ENCODE measurements at places on chromosomes 1 and 21. TPM values are rescaled to one million over a fixed set of nuclear protein-coding genes. Genes with fewer than 3 reads are reported as not detected.

KRTAP25-1 gene
- not detected for polyA plus RNA-seq

C21orf58 gene
- polyA plus RNA-seq: 22.1 TPM

- DNase-seq: no peak
These were observed 21.0 kb downstream of the KIF21B start for GRCh38 chr1:201002510-201002909.

CR2 gene
- 0.68 TPM for polyA plus RNA-seq

GRCh38 chr1:35531368-35531767, 25.8 kb downstream of the KIAA0319L start:
- DNase-seq: no peak

DNA sequence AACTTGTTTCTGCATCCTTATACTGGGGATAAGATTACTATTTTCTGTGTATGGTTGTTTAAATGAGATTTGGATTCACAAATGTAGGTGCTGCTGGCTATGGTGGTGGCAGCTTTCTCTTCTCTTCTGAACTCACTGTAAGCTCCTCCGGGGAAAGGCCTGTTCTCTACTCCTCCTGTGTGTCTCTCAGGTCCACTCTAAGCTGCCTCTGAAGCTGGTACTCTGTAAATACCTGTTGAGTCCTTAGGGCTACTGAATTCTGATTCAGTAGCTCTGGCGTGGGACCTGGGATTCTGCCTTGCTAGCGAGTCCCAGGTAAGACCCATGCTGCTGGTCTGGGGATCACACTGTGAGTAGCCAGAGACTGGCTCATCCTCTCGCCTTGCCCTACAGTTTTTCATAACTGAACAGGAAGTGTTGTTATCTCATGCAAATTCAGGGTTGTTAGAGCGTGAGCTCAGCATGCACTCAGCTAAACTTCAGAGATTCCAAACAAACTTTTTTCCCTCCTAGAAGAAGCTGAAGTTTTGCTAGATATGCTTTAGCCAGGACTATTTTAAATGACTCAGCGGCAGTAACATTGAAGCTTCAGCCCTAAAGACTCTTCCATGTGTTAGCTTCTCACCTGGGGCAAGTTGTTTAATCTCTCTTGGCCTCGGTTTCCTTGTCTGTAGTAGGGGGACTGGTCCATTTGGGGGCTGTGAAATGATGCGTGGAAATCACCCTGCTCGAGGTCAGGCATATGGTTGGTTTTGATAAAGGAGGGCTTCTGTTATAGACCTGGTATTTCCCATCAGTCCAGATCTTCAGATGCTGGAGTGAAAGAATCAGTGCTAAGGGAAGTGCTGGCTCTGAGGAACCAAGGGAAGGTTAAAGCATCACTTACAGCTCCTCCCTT, 271.5 kb upstream of the TMEM51 start:
- no peak for DNase-seq

ATF3 gene
- polyA plus RNA-seq: 46.3 TPM

DNA sequence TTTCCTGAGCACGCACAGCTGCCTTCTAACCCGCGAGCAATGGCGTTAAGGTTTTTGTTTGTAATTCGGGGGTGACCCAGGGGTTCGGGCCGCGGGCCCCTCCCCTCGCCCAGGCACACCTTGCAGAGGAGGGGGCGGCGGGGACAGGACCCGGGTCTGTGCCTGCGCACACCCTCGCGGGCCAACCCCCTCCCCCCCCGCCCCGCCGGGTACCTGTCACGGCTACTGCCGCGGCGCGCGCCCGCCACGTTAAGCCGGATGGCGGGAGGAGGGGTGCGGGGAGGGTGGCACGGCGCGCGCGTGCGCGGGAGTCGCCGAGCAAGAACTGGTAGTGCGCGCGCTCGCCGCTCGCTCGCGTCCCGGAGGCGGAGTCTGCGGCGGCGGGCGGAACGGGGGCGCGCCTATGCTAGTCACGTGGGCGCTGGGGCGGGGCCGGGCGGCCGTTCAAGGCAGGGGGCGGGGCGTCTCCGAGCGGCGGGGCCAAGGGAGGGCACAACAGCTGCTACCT, at the start of gene TPTE:
TSS of gene TPTE (plus strand) at position 493 of the 508 bp plus-strand sequence. CDS start 17,141 bp downstream, outside the sequence.
- no peak for DNase-seq

DNA sequence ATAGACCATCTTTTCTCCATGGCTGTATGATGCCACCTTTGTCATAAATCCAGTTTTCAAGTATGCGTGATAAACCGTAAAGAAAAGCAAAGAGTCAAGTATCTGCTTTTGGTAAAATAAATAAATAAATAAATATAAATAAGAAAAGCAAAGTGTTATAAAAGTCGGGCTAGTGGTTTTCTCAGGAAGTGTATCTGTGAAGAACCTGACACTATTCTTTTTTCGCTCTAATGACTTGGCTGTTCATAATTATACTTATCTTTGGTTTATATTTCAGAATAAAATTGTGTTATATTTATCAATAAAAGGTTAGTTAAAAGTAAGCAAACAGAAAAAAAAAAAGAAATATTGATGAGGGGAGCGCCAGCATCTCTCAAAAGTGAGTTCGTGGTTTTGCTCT, 594 bp upstream of the EXO5 start:
- no peak for DNase-seq

- DNase-seq: no peak
These were observed 18.0 kb upstream of the ETV3L start for GRCh38 chr1:157117527-157118057.

GRCh38 chr21:39650801-39651200, 38.1 kb downstream of the B3GALT5 start:
- DNase-seq: no peak

DNA sequence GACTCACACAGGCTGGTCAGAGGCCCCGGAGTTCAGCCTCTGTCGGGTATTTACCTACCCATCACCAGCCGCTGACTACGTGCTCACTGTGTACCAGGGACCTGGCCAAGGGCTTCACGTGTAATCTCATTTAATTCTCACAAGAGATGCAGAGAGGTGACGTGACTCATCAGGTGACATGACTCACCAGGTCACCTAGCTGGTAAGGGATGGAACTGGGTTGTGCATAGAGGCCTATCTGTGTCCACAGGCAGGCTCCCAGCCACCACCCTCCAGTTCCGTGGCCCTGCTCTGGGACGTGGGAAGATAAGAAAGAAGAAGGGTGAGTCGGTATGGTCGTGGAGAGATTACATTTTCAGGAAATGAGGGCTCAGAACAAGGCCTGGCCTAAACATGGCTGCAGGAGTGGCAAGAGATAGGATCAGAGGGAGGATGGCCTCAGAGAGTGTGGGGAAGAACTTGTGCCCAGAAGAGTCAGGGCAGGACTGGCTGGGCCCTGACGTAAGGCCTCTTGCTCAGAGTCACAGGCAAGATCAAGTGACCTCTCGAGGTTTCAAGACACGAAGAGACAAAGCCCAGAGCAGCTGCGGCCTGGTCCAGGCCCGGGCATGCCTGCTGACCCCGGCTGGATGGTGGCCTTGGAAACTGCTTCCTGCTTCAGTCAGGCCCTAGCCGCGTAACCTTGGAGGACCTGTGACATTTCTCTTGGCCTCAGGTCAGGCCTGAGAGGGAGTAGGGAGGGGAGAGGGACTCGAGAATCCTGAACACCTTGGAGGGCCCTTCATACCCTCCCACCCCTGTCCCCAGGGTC, 52.7 kb upstream of the WASF2 start:
- DNase-seq: no peak

RCSD1 gene
- 13.1 TPM for polyA plus RNA-seq

- no peak for DNase-seq
These were observed 40.6 kb downstream of the ZBTB17 start for GRCh38 chr1:15935056-15935950.

GJA8 gene
- 0.17 TPM for polyA plus RNA-seq

- DNase-seq: no peak
These were observed 180.0 kb upstream of the KCND3 start for GRCh38 chr1:112169517-112169916.

DNA sequence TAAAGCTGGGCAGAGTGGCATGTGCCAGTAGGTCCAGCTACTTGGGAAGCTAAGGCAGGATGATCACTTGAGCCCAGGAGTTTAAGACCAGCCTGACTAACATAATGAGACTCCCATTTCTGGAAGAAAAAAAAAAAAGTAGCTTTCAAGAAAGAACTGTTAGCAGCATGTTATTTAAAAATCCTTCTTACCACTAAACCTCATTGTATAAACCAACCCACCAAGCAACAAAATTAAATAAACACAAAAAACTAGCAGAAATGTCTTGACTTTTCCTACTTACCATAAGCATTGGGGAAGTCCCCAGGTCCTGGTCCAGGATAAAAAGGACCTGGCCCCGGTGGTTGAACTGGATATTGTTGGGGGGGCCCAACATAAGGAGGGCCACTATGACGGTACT, 192.9 kb upstream of the HP1BP3 start:
- no peak for DNase-seq

FMO1 gene
- polyA plus RNA-seq: 197 TPM

C4BPA gene
- 0.62 TPM for polyA plus RNA-seq

DNA sequence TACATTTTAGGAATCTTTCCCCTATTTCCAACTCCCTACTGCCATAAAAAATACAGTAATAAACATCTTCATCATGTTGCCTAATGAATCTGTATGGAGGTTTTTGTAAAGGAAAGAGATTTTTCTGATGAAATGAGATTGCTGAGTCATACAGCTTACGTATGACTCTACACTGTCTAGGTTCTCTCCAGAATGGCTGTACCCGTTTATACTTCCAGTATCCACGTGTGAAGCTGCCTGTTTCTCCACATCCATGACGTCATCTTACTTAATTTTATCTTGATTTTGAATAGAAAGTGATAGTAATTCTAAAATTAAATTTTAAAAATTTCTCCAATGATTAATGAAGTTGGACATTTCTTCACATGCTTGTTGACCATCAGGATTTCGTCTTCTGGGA, 103.7 kb downstream of the COQ8A start:
- DNase-seq: no peak

- no peak for DNase-seq
These were observed 22.4 kb downstream of the ARMH1 start for GRCh38 chr1:44696789-44697345.

ELF3 gene
- 117 TPM for polyA plus RNA-seq

ZDHHC18 gene
- polyA plus RNA-seq: 21.3 TPM

PADI2 gene
- 2.8 TPM for polyA plus RNA-seq

CTSS gene
- polyA plus RNA-seq: 14.7 TPM

DNA sequence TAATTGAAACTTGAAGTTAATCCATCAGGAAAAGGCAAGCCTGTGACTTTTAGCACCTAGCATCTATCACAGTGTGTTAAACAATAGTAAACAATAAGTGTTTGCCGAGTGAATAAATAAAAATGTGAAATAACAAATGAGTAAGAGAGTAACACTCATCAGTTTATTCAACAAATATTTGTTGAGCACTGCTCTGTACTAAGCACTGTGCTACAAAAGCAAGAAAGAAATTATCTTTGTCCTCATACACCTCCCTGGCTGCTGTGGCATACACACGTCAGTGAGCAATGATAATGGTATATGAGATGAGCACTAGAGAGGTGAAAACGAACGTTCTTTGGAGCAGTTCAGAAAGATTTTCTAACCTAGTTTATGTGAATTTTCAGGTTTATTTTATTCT, 295.0 kb upstream of the LRRC7 start:
- DNase-seq: no peak

GRCh38 chr1:17020502-17020901, 8.8 kb upstream of the ATP13A2 start:
- no peak for DNase-seq

GRCh38 chr1:245173446-245174211, 18.8 kb downstream of the KIF26B start:
- DNase-seq: no peak

GRCh38 chr21:18602711-18603110, 199.1 kb upstream of the TMPRSS15 start:
- no peak for DNase-seq

AXDND1 gene
- polyA plus RNA-seq: 27.1 TPM

LRRC40 gene
- polyA plus RNA-seq: 29.1 TPM

GRCh38 chr1:156838972-156839371, 19.9 kb downstream of the INSRR start:
- no peak for DNase-seq

BEND5 gene
- polyA plus RNA-seq: 27.7 TPM

GRCh38 chr1:210057593-210057992, 119.6 kb downstream of the SYT14 start:
- DNase-seq: no peak

GRCh38 chr1:205715628-205716027, 34.4 kb downstream of the NUCKS1 start:
- no peak for DNase-seq

- DNase-seq: no peak
These were observed 25.0 kb upstream of the TSPAN2 start for GRCh38 chr1:115114308-115114707.

DNA sequence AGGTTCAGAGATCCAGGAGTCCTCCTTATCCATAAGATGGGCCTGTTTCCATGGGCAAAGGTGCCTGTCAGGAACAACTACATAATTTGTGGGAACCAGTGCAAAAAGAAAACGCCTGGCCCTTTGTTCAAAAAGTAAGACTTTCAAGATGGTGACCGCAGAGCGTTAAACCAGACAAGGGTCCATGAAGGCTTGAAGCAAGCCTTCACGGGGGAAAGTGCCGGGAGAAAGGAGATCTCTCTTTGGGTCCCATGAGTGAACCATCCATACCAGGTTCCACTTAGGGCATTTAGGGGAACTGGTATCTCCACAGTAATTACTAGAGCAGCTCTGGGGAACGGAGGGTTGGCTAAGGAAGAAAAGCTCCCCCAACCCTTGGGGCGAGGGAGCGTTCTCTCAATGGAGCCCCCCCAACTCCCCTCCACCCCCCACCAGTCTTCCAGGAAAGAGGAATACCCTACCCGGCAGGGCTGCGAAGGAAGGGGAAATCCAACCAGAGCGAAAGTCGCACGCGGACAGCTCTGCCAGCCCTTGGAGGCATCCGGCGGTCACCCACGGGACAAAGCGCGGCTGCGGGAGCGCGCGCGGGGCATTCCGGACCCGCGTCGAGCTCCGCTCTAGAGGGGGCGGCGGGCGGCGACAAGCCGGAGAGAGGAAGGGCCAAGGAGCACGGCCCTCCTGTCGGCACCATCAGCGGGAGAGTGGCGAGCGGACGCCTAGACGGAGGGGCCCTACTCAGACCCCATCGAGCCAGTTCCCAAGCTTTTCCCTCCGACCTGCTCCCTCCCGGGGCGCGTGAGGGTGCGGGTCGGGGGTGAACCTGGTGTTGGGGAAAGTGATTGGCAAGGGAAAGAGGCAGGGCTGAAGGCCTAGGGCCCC, 687 bp upstream of the RASSF5 start:
- no peak for DNase-seq

RGS4 gene
- polyA plus RNA-seq: 11.4 TPM

DNA sequence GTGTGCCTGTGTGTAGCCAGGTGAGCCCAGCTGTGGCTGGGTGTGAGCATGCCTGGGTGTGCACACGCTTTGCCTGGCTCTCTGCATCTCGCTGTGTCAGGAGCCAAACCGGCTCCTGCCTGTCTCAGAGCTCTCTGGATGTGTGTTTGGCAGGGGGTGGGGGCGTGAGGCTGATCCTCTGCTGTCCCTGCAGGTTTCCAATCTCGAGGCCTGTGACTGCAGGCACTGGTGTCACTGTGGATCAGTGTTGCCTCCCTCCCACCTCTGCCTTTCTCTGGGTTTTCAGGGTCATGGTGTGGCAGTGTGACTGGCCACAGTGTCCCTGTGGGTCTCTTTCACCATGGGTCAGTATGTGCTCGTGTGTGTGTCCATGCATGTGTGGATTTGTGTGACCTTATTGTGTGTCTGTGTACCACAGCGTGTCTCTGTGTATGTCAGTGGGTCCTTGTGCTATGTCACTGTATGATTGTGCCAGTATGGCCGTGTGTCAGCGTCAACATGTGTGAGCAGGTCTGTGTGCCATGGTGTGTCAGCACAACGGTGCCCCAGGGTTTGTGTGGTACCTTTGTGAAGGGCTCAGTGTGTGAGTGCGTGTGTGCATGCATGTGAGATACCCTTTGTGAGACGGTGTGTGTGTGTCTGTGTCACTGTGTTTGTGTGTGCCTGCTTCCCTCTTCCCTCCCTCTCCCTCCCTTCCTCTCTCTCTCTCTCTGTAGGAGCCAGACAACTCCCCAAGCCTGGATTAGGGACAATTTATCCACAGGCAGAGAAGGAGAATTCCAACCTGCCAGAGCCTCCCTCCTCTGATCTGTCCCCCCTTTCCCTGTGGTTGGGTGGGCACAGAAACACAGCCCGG, 43.4 kb downstream of the AHDC1 start:
- no peak for DNase-seq
